ENCODE measurements at places on chromosomes 2 and 18.

DNA sequence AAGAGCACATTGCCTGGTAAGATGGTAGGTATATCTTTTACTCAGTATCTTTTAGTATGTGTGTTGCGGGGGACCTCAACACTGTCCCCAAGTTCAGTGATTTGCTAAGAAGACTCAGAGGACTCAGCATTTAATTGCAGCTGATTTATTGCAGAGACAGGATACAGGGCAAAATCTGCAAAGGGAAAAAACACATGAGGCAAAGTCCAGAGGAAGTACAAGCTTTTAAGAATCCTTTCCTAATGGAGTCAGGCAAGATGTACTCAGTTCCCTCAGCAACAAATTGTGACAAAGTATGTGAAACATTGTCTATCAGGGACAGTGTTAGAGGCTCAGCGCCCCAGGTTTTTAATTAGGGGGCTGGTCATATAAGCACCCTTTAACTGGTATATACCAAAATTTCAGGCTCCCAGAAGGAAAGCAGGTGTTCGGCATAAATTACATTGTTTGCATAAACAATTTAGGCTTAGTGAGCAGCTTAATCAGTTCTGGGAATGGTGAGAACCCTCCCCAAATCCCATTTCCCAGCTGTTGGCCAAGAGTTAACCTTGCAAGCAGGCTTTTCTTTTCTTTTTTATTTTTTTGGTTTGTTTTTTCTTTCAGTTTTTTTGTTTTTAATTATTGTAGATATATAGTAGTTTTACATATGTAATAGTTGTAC lies 41.7 kb downstream of the RAB3GAP1 start:
- DNase-seq, result no peak

DNA sequence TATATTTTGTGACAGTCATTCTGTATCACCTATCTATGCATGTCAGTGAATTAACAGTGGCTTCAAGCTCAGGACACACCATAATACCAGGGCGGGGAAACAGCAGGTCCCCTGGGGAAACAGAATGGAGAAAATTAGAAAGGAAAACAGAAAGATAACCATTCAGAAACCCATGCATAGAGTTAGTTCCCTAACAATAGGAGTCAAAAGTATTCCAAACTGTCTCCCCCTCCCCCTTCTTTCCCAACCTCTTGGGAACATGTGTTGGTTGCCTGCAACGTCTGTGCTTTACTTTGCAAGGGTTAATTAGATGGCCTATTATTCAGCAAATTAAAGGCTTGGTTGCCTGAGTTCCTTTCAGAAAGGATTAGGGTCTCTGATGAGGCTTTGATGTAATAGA lies 176.4 kb downstream of the MYO3B start:
- no peak for DNase-seq

- no peak for DNase-seq
Observed at GRCh38 chr2:221467610-221468009, 104.5 kb downstream of the EPHA4 start.

DNA sequence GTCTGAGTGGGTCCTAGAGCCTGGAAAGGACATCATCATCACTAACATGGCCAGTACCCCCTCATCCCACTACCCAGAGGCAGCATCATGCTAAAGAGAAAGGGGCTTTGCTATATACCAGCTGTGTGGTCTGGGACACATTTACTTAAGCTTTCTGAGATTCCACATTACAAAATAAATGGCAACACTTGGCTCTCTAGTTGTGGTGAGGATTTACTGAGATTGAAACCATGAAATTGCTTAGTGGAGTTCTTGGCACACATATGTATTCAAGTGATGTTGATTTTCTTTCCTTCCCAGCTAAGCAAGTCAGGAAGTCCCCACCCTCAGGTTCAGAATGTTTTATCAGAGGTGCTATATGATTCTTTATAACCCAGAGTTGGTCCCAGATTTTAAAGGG lies 362.0 kb downstream of the CLIP4 start:
- no peak for DNase-seq

- no peak for DNase-seq
Observed at GRCh38 chr18:27713037-27713737, 463.7 kb downstream of the CDH2 start.

GRCh38 chr2:168120730-168121129 lies 126.7 kb downstream of the STK39 start:
- no peak for DNase-seq

GRCh38 chr2:77479395-77479794 lies 42.8 kb downstream of the LRRTM4 start:
- no peak for DNase-seq

GRCh38 chr2:46939626-46940359 lies 24.2 kb upstream of the MCFD2 start:
- no peak for DNase-seq

GRCh38 chr2:188576651-188577050 lies 285.0 kb downstream of the GULP1 start:
- DNase-seq, result no peak

DNA sequence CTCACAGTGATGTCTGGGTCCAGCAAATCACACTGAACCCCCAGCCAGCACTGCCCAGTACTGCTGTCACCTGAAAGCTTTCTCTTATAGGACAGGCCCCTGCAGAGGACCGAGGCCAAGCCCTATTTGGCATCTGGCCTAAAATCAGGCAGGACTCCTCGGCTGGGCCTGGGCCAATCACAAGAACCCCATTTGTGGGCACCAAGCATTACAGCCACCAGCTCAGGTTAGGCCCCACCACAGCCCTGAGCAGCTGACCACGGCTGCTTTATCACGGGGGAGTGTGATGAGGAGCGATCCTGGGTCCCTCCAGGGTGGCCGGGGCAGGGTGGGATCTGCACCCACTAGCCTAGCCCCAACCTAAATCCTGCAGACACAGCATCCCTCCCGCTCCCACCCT lies 8.2 kb downstream of the BIN1 start:
- DNase-seq, result no peak

DNA sequence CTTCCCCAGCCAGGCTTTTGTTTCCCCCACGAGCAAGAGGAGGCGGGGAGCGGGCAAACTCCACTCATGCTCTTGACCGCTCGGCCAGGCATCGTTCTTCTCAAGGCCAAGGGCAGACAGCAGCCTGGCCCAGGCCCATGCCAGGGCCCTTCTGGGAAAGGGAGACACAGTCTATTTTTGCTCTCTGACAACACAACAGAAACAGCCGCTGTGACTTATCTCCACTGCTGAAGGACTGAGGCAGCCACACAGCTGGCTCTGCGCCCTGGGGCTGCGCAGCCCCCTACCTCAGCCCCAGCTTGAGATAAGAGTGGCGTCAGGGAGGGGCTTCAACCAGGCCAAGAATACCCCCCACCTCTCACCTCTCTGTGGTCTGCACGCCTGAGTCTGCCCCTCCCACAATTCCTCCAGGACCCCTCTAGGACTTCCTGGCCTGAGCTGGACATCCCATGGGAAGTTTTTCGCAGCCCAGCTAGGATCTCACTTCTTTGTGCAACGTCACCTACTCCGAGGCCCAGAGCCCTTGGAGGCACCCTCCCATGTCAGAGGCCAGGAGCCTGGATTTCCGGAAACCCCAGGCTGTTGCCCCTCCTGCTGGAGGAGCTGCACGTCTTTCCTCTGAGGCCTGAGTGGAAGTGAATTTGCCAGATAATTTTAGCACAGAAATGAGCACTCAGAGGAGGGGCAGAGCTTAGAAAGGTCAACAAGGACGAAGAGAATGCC lies 118.9 kb upstream of the OTOS start:
- no peak for DNase-seq

DNA sequence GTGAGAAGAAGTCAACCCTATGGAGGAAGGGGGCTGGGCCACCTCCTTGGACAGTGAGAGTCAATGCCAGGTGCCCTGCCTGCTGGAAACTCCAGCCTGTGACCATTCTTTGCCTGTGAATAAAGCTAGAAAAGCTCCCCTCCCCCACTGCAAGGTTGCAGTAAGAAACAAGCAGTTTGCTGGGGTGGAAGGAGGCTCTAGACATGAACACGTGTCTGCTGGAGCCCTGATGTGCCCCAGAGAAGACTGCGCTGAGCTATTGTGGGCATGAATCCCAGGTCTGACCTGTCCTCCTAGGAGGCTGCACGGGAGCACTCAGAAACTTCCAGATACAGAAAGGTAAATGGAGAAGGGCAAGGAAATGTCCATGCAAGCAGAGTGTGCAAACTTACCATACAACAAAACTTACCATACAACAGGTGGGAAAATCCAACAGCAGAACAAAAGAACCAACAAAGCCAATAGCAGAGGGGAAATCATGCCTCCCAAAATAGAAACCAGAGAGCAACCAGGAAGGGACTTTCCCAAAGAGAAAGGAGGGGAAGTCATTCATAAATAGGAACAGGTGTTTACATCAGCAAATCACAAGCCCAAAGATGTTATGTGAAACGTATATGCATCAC lies 278.7 kb downstream of the BCL2 start:
- DNase-seq, result no peak

DNA sequence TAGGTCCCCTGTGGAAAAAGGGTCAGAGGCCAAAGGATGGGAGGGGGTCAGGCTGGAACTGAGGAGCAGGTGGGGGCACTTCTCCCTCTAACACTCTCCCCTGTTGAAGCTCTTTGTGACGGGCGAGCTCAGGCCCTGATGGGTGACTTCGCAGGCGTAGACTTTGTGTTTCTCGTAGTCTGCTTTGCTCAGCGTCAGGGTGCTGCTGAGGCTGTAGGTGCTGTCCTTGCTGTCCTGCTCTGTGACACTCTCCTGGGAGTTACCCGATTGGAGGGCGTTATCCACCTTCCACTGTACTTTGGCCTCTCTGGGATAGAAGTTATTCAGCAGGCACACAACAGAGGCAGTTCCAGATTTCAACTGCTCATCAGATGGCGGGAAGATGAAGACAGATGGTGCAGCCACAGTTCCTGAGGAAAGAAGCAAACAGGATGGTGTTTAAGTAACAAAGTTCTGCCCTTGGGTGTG lies 165.8 kb downstream of the RPIA start:
- no peak for DNase-seq

- DNase-seq, result no peak
Observed at GRCh38 chr18:58166278-58166844, 122.3 kb downstream of the NEDD4L start.

GRCh38 chr2:240217431-240218301 lies 77.2 kb upstream of the OTOS start:
- DNase-seq, result no peak

DNA sequence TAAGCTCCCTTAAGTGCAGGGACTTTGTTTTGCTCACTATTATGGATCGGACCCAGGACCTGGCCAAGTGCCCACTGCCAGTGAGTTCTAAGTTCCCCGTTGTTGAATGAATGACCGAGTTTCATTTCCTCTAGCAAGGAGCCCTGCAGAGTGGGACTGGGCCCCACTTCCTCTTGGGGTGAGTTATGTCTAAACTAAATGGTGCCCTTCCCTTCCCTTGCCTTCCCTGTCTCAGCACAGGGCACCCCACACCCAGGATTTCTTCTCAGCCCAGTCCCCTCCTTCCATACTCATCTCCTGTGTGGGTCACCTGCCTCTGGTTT lies 195.3 kb upstream of the HS6ST1 start:
- no peak for DNase-seq

DNA sequence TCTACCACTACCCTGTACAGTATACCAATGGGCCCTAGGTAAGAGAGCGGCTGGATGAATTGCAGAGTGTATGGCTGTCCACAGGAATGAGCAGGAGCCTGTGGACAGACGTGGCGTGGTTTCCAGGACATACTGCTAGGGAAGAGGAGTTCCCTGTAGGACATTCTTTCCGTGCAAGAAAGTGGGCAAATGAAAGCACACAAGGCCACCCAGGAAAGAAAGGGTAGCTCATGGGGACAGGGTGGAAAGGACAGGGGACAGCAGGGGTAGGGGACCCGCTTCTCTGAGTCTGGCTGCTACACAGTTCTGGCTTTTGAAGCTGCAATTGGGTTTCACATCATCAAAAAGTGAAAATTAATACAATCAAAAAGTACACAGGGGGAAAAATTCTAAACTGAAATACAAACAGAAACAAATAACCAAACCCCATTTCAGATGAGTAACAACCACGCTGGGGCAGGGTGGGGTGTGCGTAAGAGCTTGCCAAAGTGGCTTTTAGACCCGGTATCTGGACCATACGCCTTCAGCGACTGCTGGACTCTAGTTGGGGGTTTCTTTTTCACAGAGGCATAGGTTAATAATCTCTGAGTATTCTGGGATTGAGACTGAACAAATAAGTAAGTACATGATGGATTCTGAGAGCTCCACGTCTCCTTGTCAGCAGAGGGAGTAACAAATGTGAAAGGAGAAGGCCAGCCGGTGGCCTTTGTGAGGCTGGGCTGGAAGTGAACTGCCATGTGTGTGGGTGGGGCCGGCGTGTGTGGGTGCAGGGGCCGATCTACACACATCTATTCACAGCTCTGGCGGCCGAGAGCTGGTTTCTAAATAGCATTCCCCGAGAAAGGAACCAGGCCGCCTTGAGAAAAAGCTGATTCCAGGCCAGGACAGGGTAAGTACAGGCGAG lies 84.0 kb downstream of the HDAC4 start:
- DNase-seq, result no peak

- DNase-seq, result no peak
Observed at GRCh38 chr2:72035518-72036172, 112.0 kb downstream of the CYP26B1 start.

GRCh38 chr2:210086292-210086691 lies 83.9 kb downstream of the RPE start:
- no peak for DNase-seq

DNA sequence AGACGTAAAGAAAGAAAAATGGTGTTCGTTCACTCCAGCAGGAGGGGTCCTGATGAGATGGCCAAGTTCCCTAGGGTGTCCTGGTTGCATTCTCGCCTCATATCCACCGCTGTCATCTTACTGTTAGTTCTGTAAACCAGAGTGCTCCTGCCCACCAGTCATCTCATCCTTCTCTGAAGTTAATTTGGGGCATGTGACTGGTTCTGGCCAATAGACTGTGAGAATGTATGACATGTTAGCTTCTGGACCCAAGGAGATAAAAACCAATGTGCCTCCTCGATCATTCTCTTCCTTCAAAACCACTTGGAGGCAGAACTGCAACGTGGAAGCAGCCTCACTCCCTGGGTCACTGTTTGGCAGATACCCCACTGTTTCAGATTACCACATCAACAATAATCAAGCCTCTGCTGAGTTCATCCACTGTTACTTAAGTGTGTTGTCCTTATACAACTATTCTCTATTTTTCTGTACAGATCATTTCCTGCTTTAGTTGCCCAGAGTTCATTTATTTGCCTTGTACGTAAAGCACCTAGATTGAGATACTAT lies 759.1 kb downstream of the TSN start:
- no peak for DNase-seq

- no peak for DNase-seq
Observed at GRCh38 chr2:10900216-10901109, 11.3 kb upstream of the KCNF1 start.

- no peak for DNase-seq
Observed at GRCh38 chr2:29000481-29000880, 19.4 kb downstream of the TOGARAM2 start.

GRCh38 chr2:30305235-30305634 lies 73.9 kb downstream of the LBH start:
- DNase-seq, result no peak

DNA sequence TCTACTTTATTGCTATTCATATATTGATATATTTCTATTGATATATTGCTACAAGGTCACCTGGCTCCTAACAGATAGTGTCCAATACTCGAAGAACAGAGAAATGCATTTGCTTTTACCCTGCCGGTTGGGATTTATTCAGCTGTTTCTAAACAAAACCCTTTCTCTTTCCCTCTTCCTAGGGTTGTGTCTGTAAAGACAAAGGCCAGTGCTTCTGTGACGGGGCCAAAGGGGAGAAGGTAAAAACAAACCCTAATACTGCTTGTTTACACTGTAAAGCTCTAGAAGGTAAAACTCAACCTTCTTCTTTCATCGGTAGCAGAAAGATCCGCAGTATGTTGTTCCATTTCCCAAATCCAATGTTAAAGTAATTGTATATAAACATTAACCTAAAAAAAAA lies 73.4 kb downstream of the COL4A3 start:
- DNase-seq, result no peak

- DNase-seq, result no peak
Observed at GRCh38 chr2:230011617-230012016, 57.1 kb downstream of the SLC16A14 start.
